ENCODE measurements at places on chromosomes 3 and 15. TPM values are rescaled to one million over a fixed set of nuclear protein-coding genes. Genes with fewer than 3 reads are reported as not detected.

DNA sequence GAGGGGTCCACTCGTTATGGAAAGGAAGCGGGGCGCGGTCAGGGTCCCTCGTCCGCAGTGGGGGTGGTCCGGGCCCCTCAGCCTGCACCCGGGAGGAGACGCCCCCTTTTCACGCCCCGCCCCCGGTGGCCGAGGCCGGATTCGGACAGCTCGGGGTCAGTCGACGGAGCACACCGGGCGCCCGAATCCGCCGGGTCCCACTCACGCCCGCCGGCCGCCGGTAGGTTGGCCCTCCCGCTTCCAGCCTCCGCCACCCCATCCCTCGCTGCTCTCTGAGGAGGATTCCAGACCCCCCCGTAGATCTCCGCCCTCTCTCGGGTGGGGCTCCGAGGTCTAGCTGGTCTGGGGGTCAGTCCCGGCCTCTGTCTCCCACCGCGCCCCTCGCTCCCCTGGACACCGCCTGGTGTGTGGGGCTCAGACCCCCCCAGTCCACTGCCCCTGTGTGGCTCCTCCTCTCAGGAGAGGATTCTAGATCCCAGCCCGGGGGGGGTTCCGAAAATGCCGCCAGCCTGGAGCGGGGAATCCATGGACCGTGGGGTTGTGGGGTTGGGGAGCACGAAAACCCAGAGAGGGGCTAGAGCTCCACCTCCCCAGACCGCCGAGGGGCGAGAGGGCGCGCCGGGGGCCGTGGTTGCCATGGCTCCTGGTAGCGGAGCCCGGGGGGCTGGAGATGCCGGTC lies 725 bp downstream of the CHL1 start:
- H3K27ac ChIP-seq, result no peak overlapping the region
- no peak for DNase-seq
- no peaks in the 10 kb centered on the region for H3K27me3 ChIP-seq
- H3K36me3 ChIP-seq, result no peaks in the 10 kb centered on the region

The C3orf49 gene
- not detected for total RNA-seq

The FAM131A gene
- 12.9 TPM for total RNA-seq

GRCh38 chr15:71353171-71353570 lies 237.9 kb downstream of the THSD4 start:
- no peak overlapping the region for H3K27ac ChIP-seq
- no peaks in the 10 kb centered on the region for H3K27me3 ChIP-seq
- peaks cover 6% of the 10 kb centered on the region for H3K36me3 ChIP-seq
- no peak for DNase-seq
- H3K4me3 ChIP-seq, result no peak overlapping the region

GRCh38 chr15:29170521-29170920 lies 99.1 kb downstream of the NSMCE3 start:
- H3K27me3 ChIP-seq, result peaks cover 77% of the 10 kb centered on the region
- H3K4me1 ChIP-seq, result no peaks in the 10 kb centered on the region
- no peak for DNase-seq

GRCh38 chr15:71232411-71232810 lies 117.1 kb downstream of the THSD4 start:
- H3K27me3 ChIP-seq, result no peaks in the 10 kb centered on the region
- peaks cover 8% of the 10 kb centered on the region for H3K4me1 ChIP-seq
- H3K36me3 ChIP-seq, result peaks cover 9% of the 10 kb centered on the region
- no peak overlapping the region for H3K27ac ChIP-seq
- H3K4me3 ChIP-seq, result no peak overlapping the region

The SH3GL3 gene
- 0.19 TPM for total RNA-seq

- peaks cover 6% of the 10 kb centered on the region for H3K4me1 ChIP-seq
- H3K4me3 ChIP-seq, result no peak overlapping the region
- no peak overlapping the region for H3K27ac ChIP-seq
Observed at GRCh38 chr15:66269326-66270090, 16.0 kb upstream of the MEGF11 start.

GRCh38 chr3:18618723-18619122 lies 193.6 kb upstream of the SATB1 start:
- H3K4me3 ChIP-seq, result no peak overlapping the region
- no peak overlapping the region for H3K27ac ChIP-seq
- H3K36me3 ChIP-seq, result no peaks in the 10 kb centered on the region
- H3K27me3 ChIP-seq, result no peaks in the 10 kb centered on the region

GRCh38 chr3:36393563-36393962 lies 13.3 kb downstream of the STAC start:
- no peak overlapping the region for H3K27ac ChIP-seq
- H3K4me1 ChIP-seq, result no peaks in the 10 kb centered on the region
- H3K27me3 ChIP-seq, result peaks cover 10% of the 10 kb centered on the region
- H3K36me3 ChIP-seq, result no peaks in the 10 kb centered on the region
- no peak for DNase-seq

DNA sequence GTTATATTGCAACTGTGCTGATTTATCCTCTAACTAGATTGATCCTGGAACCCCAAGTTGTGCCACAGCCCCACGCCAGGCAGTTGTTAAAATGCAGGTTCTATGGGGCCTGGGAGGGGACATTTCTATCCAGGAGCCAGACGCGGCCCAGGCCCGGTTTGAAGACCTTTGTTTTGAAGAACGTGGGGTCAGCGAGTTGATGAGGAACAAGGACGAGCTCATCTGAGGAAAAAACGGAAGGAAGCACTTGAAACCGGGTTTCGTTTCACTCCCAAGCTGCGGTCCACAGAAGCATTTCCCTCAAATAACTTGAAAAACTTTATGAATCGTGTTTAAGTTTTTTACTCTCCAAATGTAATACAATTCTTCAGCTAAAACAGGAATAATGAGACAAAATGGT lies 76.4 kb downstream of the CHSY1 start:
- no peak for DNase-seq
- H3K27ac ChIP-seq, result no peak overlapping the region
- H3K4me1 ChIP-seq, result peaks cover 8% of the 10 kb centered on the region
- H3K36me3 ChIP-seq, result peaks cover 31% of the 10 kb centered on the region
- H3K27me3 ChIP-seq, result no peaks in the 10 kb centered on the region
- H3K4me3 ChIP-seq, result no peak overlapping the region

GRCh38 chr3:8962226-8962861 lies 928 bp downstream of the RAD18 start:
- peaks cover 44% of the 10 kb centered on the region for H3K4me1 ChIP-seq
- H3K27me3 ChIP-seq, result no peaks in the 10 kb centered on the region
- peak overlapping the region; percentile 98 for H3K27ac ChIP-seq
- H3K36me3 ChIP-seq, result peaks cover 22% of the 10 kb centered on the region
- DNase-seq, result no peak

- no peak for DNase-seq
- no peaks in the 10 kb centered on the region for H3K36me3 ChIP-seq
- H3K27ac ChIP-seq, result no peak overlapping the region
- H3K27me3 ChIP-seq, result no peaks in the 10 kb centered on the region
- no peaks in the 10 kb centered on the region for H3K4me1 ChIP-seq
Observed at GRCh38 chr3:175404027-175404426, 544.9 kb downstream of the NAALADL2 start.

- no peak for DNase-seq
- no peak overlapping the region for H3K4me3 ChIP-seq
- no peaks in the 10 kb centered on the region for H3K27me3 ChIP-seq
- H3K4me1 ChIP-seq, result no peaks in the 10 kb centered on the region
- no peak overlapping the region for H3K27ac ChIP-seq
Observed at GRCh38 chr3:135451037-135451785, 514.3 kb upstream of the PPP2R3A start.

The ALG1L2 gene
- not detected for total RNA-seq

DNA sequence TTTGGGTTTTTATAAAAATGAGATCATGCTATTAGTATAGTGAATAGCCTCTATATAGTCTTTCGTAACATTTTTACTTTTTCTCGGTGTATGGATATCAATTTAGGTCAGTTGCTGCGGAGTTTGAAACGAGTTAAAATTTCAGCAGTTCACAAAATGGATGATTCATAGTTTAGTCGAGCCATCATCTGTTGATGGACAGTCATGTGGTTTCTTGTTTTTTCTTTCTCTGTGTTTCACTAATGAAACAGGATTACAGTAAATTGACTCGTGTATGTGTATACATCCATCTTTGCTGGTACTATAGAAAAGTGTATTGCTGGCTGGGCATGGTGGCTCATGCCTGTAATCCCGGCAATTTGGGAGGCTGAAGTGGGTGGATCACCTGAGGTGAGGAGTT lies 106.8 kb downstream of the IGF1R start:
- H3K4me1 ChIP-seq, result no peaks in the 10 kb centered on the region
- H3K4me3 ChIP-seq, result peak overlapping the region; percentile 60
- no peaks in the 10 kb centered on the region for H3K27me3 ChIP-seq

The PLA1A gene
- total RNA-seq, result not detected

GRCh38 chr3:73796382-73796781 lies 171.6 kb upstream of the PDZRN3 start:
- H3K36me3 ChIP-seq, result no peaks in the 10 kb centered on the region
- H3K27ac ChIP-seq, result no peak overlapping the region
- DNase-seq, result no peak
- no peaks in the 10 kb centered on the region for H3K27me3 ChIP-seq
- H3K4me3 ChIP-seq, result no peak overlapping the region

The MME gene
- 37.0 TPM for total RNA-seq

DNA sequence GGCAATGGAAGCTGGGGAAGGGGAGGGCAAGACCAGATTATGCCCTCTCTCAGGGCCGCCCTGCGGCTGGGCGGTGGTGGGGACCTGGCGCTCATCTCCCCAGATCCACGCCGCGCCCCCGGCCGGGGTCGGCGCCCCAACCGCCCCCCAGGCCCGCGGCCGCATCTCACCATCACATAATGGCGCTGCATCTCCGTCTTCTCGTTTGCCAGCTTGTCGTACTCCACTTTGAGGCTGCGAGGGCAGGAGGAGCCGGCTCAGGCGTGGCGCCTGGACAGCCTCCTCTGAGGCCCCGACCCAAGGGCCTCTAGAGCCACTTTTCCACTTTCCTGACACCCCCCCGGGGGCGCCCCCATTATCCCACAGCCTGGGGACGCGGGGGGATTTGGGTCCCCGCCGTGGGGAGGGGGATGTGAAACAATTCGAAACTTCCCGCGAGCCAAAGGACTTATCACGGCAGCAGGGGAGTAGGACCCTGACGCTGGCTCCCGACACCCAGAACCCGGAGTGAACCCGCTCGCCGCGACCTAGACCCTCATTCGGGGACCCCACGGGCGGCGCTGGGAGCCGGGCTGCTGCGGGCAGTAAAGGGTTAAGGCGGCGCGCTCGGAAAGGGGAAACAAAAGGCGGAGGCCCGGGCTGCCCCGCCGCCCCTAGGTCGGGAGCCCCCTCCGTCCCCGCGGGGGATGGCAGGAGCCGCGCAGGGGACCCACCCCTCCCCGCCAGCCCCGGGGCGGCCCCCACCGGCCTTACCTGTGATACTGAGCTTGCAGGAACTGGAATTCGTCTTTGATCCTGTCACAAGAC lies 2.1 kb downstream of the TLE3 start:
- H3K27ac ChIP-seq, result peak overlapping the region; percentile 67
- H3K36me3 ChIP-seq, result peaks cover 31% of the 10 kb centered on the region
- H3K27me3 ChIP-seq, result no peaks in the 10 kb centered on the region
- H3K4me3 ChIP-seq, result peak overlapping the region; percentile 92
- no peak for DNase-seq

- H3K36me3 ChIP-seq, result no peaks in the 10 kb centered on the region
- H3K4me3 ChIP-seq, result peak overlapping the region; percentile 55
- peaks cover 39% of the 10 kb centered on the region for H3K27me3 ChIP-seq
- H3K4me1 ChIP-seq, result peaks cover 16% of the 10 kb centered on the region
- H3K27ac ChIP-seq, result no peak overlapping the region
Observed at GRCh38 chr15:76060118-76060989, 569 bp downstream of the TMEM266 start.

The RTP3 gene
- not detected for total RNA-seq

DNA sequence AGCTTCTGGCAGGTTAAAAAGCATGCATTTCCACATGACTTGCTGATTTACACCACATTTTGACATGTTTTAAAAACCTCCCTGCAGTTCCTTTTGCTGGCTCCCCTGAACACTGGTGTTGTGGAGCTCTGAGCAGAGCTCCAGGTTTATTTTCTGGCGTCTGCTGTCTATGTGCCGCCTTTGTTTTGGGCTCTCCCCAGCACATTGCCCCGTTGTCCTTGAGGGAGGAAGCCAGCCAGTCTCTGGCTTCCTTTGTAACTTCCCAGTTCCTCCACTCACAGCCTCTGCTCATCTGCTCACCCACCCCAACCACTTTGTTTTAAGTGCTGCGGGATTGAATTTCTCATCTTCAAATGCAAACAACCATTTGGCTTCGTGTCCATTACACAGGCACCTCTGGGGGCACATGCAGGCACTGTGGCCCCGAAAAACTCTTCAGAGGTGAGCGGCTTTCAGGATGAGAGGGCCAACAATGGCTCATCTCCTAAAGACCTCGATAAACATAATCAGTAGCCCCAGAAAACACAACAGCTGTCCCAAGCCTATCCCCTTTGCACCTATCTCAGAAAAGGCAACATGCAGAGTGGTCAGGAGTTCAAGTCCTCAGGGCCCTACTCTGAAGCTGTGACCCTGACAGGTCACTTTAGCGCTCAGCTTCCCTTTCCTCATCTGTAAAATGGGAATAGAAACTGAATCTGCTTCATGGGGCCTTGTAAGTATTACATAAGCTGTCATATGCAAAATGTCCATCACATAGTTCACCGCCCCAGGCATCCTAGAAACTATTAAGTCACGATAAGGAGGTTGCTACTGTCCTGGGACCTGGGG lies 1.3 kb upstream of the MEF2A start:
- no peak overlapping the region for H3K4me3 ChIP-seq
- no peak for DNase-seq
- no peaks in the 10 kb centered on the region for H3K36me3 ChIP-seq
- peaks cover 10% of the 10 kb centered on the region for H3K4me1 ChIP-seq

DNA sequence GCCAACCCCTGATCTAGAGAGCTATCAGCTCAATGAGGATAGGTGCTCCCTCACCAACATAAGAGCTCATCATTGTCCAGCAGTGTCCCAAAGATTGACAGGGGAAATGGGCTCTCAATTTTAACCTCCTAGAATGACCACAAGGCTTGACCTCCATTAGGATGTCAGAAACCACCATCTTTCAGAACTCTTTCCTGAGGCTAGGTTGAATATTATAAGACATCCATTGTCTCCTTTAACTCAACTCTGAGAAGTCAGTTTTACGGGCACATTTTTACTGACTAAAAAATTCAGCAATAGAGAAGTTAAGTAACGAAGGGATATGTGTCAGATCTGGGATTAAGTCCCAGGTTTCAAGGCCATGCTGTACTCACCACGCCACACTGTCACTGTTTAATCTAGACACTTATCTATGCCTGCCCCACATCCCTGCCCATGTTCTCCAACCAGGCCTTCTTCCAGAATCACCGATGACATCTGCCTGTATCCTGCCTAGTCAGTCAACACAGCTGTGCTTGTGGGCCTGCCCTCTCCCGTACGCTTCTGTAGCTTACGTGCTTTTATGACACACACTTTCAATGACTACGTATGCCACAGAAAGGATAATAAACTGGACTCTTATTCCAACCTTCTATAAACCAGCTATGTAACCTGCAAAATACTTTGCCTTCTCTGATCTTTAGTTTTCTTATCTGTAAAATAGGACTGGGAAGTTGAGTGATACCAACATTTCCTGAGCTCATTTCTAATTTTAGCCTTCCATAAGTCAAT lies 17.1 kb upstream of the MUC13 start:
- H3K27ac ChIP-seq, result no peak overlapping the region
- H3K4me1 ChIP-seq, result peaks cover 6% of the 10 kb centered on the region
- peak; percentile 9 for DNase-seq
- H3K27me3 ChIP-seq, result no peaks in the 10 kb centered on the region
- H3K4me3 ChIP-seq, result no peak overlapping the region

GRCh38 chr3:4752201-4753072 lies 226.8 kb upstream of the BHLHE40 start:
- H3K36me3 ChIP-seq, result no peaks in the 10 kb centered on the region
- DNase-seq, result peak; percentile 30
- H3K4me1 ChIP-seq, result peaks cover 20% of the 10 kb centered on the region
- peak overlapping the region; percentile 79 for H3K27ac ChIP-seq

The GOLGA6A gene
- total RNA-seq, result not detected

The BLM gene
- 2.8 TPM for total RNA-seq

The UMPS gene
- 49.3 TPM for total RNA-seq

GRCh38 chr3:157529085-157529484 lies 25.9 kb upstream of the VEPH1 start:
- no peak overlapping the region for H3K27ac ChIP-seq
- H3K27me3 ChIP-seq, result no peaks in the 10 kb centered on the region
- no peak for DNase-seq
- no peaks in the 10 kb centered on the region for H3K36me3 ChIP-seq
- H3K4me1 ChIP-seq, result no peaks in the 10 kb centered on the region

The NOX5 gene
- total RNA-seq, result 1.4 TPM
